ENCODE measurements at places on chromosomes 1 and 21. TPM values are rescaled to one million over a fixed set of nuclear protein-coding genes. Genes with fewer than 3 reads are reported as not detected.

ITLN2 gene
- polyA plus RNA-seq, result not detected

- no peak for DNase-seq
These were observed 234.0 kb downstream of the TM2D1 start for GRCh38 chr1:61490924-61491323.

DNA sequence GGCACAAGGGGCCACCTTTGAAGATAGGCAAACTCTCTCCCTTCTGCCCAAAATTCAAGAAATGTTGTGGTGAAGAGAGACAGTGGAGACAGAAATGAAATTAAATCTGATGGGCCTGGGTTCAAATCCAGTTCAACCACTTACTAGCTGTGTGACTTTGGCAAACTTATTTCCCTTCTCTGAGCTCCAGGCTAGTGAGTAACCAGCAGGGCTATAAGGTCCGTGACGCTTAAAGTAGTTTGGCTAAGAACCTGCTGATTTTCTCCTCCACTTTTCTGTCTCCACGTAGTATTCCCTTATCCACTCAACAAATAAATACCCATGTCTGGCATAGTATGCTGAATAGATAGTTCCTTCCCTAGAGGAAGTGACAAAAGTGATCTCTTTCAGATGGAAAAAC is 1.9 kb downstream of the SLC2A1 start:
- no peak for DNase-seq

- no peak for DNase-seq
These were observed 23.2 kb downstream of the ILDR2 start for GRCh38 chr1:166952002-166952746.

DAB1 gene
- 4.3 TPM for polyA plus RNA-seq

DNA sequence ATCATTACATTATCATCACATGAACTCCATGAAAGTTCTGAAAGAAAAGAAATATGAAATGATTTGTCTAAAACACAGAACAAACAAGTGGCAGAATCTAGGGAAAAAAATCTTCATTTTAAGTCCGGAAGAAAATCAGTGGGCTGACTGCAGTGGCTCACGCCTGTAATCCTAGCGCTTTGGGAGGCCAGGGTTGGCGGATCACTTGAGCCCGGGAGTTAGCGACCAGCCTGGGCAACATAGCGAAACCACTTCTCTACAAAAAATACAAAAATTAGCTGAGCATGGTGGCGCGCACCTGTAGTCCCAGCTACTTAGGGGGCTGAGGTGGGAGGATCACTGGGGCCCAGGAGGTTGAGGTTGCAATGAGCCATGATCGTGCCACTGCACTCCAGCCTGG is 4.8 kb downstream of the FOXJ3 start:
- DNase-seq, result no peak

PROK1 gene
- not detected for polyA plus RNA-seq

DNA sequence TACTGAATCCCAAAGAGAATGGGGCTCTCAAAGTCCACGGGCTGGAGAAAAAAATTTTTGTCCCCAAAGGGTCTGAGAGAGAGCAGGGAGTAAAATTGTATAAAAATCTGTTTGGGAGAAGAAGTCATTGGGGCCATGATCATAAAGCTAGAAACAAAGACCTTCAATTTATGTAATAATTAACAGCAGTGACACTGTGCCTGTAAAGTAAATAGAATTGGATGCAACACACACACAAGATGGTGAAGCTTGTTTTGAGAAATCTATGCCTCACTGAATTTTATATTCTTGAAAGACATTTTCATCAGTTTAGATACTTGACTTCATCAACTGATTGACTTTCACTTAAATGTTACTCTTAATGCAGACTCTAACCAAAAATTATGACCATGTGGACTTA is 600.5 kb upstream of the ADAMTS5 start:
- DNase-seq, result no peak

RGS13 gene
- polyA plus RNA-seq, result 0.96 TPM

DNA sequence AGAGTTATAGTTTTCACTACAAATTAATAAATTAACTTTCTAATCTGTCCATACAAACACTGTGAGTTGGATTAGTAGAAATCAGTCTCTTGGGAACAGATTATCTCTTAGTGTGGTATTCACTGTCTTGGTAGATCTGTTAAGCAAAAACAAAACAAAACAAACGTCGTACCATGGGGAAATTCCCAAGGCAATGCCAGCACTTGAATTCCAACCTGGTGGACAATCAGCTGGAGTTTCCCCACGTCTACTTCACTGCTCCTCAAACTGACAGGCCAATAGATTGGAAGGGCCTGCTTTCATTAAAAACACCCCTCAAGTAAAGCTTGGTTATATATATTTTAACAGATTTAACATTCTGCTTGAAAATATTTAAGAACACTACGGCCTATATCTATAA is 31.9 kb downstream of the GDAP2 start:
- DNase-seq, result no peak

PDIK1L gene
- 6.6 TPM for polyA plus RNA-seq

- DNase-seq, result no peak
These were observed 601.7 kb upstream of the CXADR start for GRCh38 chr21:16911166-16911607.

GRCh38 chr1:116577759-116578314 is 7.0 kb upstream of the CD58 start:
- no peak for DNase-seq

GRCh38 chr1:67479146-67479891 is 49.1 kb upstream of the SERBP1 start:
- DNase-seq, result peak; percentile 55

- no peak for DNase-seq
These were observed 1.4 kb downstream of the PMF1 start for GRCh38 chr1:156214024-156214748.

GRCh38 chr21:26846036-26846931 is 1.1 kb upstream of the ADAMTS1 start:
- DNase-seq, result peak; percentile 96

COP1 gene
- 38.5 TPM for polyA plus RNA-seq

CD1C gene
- polyA plus RNA-seq, result 1.3 TPM

- DNase-seq, result no peak
These were observed 101.1 kb downstream of the JAK1 start for GRCh38 chr1:64865105-64865757.

AUNIP gene
- 1.5 TPM for polyA plus RNA-seq

OR6N1 gene
- polyA plus RNA-seq, result not detected

CLCA4 gene
- not detected for polyA plus RNA-seq

DNA sequence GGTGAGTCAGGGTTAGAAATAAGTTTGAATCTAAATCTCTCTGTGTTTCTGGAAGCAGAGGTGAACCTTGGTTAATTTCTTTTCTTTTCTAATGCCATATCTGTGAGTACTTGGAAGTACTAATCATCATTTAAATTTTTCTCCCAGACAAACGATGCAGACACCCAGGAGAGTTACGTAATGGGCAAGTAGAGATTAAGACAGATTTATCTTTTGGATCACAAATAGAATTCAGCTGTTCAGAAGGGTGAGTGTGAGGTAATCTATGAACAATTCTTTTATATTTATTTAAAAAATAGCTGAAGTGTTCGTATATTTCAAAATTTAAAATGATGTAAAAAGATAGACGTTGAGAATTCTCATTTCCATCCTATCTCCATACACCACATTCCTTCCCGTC is 11.2 kb downstream of the C4BPA start:
- no peak for DNase-seq

AVPR1B gene
- polyA plus RNA-seq, result 0.46 TPM

IGSF5 gene
- polyA plus RNA-seq, result 1.6 TPM

TLCD4 gene
- 8.8 TPM for polyA plus RNA-seq

CYP4X1 gene
- polyA plus RNA-seq, result 4.9 TPM

DNA sequence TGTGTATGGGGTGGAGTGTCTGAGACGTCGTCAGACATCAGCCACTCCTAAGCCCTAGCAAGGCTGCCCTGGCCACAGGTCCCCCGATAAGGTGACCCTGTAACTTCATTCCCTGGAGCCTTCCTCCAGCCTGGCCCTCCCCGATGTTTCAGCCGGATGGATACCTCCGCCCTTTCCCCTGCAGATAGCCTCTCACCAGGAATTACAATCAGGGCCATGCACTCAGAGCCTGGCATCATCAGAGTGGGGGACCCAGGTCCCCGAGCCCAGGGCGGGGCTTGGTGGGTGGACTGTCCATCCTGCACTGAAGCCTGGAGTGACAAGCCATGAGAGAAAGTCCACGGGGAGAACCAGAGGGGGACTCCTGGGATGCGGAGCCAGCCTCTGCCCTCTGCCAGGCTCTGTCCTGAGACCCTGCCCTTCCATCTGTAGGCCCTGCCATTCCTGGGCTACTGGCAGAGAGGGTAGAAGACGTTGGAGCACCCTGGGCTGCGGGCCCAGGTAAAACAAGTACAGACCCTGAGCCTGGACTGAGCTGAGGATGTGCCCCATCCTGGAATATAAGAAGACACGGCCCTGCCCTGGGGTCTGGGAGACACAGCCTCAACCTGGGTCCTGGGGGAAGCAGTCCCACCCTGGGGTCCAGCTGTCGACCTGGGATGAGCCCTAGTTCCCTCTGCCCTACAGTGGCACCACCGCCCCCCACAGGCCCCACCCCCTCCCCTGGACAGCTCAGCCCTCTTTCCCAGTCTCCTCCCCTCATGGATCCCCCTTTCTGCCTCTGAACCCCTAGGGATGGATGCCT is 16.8 kb upstream of the ARF1 start:
- no peak for DNase-seq

All from muscle of back (tissue), 13 donors.